ENCODE measurements at places on chromosomes 4 and X.

DNA sequence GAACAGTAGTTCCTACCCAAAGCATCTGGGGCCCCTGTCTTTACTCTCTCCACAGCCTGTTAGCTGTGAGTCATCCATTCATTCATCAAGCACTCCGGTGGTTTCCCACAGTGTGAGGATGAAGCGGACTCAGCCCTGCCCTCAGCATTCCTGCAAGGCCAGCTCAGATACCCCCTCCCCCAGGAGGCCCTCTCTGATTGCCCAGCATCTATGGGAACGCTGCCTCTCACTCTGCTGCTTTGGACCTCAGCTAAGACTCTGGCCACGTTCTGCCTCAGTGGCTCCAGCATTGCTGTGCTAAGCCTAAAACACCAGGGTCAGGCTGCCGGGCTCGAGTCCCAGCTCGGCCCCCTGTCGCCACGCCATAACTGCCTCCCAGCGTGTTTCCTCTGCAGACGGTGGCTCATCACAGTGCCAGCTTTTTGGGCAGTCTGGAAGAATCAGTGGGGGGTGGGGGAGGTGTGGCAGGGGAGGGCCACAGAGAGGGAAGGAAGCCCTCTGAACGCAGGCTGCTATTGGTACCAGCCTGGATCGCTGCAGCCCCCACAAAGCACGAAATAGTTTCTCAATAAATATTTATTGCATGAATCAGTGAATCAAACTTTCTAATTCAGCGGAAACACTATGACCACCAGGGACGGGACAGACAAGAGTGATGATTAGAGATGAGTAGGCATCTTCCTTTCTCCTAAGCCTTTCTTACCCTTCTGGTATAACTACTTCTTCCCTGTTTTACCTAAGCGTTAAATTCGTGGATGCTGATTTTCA is 74.4 kb downstream of the SORCS2 start:
- no peak for DNase-seq

- DNase-seq, result no peak
Observed at GRCh38 chr4:91113130-91113706, 986.0 kb downstream of the CCSER1 start.

DNA sequence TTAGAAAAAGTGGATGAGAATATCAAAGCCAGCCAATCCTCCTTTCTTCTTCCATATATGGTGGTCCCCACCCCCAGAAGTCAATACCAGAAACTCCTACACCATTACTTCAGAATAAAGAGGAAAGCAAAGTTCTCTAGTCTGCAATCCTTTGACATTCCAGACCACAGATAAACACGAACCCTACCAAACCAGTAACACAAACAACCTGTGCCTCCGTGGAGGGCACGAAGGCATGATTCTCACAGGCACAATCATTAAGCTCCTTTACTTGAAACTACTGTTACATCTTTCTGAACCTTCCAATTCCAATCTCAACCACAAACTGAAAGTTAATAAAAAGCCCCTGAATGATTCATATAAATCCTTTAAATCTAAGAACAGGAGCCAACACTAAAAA is 16.3 kb downstream of the MAML3 start:
- no peak for DNase-seq

DNA sequence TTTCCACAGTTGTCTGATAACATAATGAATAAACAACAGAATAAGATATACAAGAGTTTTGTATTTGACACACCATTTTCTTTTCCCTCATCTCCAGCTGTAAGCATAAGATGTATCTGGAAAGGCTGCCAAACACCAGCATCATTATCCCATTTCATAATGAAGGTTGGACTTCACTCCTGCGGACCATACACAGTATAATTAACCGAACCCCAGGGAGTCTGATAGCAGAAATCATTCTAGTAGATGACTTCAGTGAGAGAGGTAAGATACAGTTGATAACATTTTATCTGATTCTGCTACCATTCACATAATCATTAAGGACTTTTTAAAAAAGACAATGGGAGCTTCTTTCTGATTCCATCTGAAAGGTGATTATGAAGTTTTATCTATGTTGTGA is 535.2 kb downstream of the GALNTL6 start:
- DNase-seq, result no peak

- DNase-seq, result no peak
Observed at GRCh38 chr4:661231-661630, 12.8 kb downstream of the ATP5ME start.

Data from stimulated activated CD4-positive, alpha-beta T cell treated with anti-CD3 and anti-CD28 coated beads, Interleukin-15, amount 100 ng/mL, for 1 hour (primary cell).